LNCaP clone FGC (cell line): ENCODE measurements at places on chromosomes 5 and 9.

GRCh38 chr5:137594717-137595116 is 95.6 kb upstream of the SPOCK1 start:
- DNase-seq: no peak

GRCh38 chr9:69499959-69500358 is 172.2 kb downstream of the APBA1 start:
- DNase-seq: no peak

- no peak for DNase-seq
Measured at GRCh38 chr9:121498487-121499176, 1.0 kb downstream of the GGTA1 start.

GRCh38 chr5:145826895-145827674 is 8.1 kb downstream of the PRELID2 start:
- DNase-seq: no peak

DNA sequence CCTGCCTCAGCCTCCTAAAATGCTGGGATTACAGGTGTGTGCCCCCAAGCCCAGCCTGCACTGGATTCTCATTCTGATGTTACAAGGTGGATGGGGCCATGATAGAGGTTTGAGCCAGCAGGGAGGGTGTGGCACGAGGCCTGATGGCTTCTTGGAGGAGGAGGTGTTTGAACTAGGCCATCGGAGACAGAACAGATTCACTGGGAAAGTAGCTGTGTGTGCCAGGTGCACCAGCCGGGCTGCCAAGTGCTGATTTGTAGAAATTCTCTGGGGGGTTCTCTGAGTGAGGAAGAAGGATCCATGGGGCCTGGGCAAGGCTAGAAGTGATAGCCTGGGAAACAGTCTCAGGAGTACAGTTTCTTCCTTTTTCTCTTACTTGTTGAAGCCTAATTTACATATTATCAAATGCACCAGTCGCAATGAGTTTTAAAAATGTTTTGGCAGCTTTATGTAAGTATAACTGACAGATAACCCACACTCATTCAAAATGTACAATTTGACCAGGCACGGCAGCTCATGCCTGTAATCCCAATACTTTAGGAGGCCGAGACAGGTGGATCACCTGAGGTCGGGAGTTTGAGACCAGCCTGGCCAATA is 31.1 kb upstream of the STXBP1 start:
- no peak for DNase-seq

DNA sequence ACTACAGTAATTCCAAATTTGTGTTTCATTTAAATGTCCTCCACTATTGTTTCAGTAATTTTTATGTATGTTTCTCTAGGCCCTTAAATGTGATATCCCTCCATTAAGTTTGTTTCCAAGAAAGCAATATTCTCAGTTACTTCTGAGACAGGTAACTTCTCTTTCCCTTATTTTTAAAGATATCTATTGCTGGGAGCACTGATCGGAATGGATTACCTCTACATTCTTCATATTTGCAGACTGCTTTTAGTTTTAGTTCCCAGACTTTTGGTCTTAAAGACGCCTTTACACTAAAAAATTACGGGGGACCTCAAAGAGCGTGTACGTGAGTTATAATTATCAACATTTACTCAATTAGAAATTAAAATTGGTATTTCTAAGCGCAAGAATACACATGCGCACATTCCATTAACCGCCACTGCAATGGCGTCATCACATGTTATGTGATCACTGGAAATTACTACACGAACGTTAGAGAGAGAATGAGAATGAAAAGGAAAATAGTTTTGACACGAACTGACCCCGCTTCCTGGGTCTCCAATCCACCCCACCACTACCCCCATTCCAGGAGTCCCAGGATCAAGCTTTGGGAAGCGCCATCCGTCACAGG is 519 bp upstream of the RAD50 start:
- no peak for DNase-seq

GRCh38 chr5:135208903-135209721 is 175.1 kb upstream of the PITX1 start:
- no peak for DNase-seq

- no peak for DNase-seq
Measured at GRCh38 chr5:102040326-102040725, 255.8 kb downstream of the SLCO4C1 start.

GRCh38 chr9:751137-752051 is 90.1 kb upstream of the DMRT1 start:
- no peak for DNase-seq

DNA sequence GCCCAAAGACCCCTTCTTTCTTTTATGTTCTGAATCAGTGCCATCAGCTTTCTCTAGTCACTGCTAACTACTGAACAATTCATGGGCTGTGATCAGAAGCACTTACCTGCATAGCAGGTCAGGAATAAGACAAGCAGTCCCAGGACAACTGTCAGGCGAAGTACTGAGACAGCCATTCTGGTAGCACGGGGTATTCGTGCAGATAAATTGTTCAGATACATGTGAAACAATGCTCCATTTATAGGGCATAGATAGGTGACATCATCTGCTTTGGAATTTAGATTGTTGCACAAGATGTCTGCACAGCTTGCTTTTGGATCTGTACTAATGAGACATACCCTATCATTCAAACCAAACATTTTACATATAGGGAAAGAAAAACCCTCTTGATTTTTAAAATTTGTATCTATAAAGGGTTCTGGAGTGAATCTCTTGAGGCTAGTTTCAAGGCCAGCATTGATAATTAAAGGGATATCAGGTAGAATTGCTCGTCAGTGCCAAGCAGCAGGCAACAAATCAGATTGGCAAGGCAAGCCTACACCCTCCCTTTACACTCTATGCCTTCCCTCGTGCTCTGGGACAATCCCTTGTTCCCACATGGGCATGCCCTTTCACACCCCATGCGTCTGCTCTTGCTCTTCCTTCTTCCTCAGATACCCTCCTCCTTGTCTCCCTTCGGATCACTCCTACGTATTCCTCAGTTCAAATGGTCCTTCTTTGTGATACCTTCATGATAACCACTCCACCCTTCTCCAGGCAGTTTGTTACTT is at the start of gene C5orf46:
Gene C5orf46, minus strand, starts transcription at position 213 of the 770 bp plus-strand sequence. Its CDS starts 37 bp downstream, at position 176.
- DNase-seq: no peak
